Activated CD4-positive, alpha-beta memory T cell treated with anti-CD3 and anti-CD28 coated beads, Interleukin-2, amount 10 ng/mL, durations not matched to agents 7 days and 5 days (primary cell): ENCODE measurements at places on chromosomes 2 and 18. TPM values are rescaled to one million over a fixed set of nuclear protein-coding genes. Genes with fewer than 3 reads are reported as not detected.

DNA sequence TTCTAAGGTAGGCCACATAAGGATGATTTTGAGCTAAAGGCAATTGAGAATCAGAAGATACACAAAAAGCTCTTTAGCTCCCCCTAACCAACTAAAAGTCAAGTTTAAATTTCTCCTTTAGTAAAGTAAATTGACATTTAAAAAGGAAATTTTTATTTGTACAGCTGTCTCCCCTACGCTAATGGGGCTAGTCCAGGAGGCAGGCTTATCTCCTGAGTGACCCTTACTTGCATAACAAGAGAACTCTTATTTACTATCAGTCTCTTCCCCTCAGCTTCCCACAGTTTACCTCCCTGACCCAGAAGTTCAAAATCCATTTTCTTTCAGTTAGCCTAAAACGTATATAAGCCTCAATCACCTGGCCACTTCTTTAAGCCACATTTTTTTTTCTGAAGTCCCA is 1002.8 kb upstream of the NRXN1 start:
- DNase-seq: no peak

GRCh38 chr18:37139876-37140275 is 310.9 kb downstream of the KIAA1328 start:
- DNase-seq: no peak

GRCh38 chr2:206471524-206472062 is 28.3 kb downstream of the ADAM23 start:
- DNase-seq: no peak

GRCh38 chr2:14843507-14844204 is 211.1 kb downstream of the LRATD1 start:
- no peak for DNase-seq

DNA sequence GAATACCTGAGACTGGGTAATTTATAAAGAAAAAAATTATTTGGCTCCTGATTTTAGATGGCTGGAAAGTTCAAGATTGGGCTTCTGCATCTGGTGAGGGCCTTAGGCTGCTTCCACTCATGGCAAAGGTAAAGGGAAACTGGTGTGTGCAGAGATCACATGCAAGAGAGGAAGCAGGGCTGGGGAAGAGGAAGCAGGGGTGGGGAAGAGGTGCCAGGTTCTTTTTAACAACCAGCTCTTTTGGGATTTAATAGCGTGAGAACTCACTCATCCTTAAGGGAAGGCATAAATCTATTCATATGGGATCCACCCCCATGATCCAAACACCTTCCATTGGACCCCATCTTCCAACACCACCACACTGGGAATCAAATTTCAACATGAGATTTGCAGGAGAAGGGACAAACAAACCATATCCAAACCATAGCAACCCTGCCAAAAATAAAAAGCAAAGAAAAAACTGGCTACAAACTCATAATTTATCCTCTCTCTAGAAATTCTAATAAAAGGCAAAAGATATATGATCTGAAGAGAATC is 30.4 kb downstream of the PRKRA start:
- DNase-seq: no peak

DNA sequence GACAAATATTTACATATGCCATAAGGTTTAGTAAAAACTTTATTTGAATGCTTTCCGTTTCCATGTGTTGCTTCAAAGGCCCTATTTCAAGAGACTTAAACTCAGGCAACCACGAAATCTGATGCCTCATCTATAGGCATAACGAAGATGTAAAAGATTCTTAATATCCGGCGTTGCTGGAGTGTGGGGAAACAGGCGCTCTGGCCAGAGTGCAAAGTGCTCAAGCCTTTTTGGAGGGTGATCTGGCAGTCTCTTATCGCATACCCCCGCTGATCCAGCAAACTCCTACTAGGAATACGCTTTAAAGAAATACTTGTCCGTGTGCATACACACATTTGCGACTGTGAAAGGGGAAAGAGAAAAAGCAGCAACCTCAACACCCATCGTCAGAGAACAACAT is 108.8 kb downstream of the NOL10 start:
- DNase-seq: no peak

- DNase-seq: no peak
Measured at GRCh38 chr2:45839508-45840251, 188.2 kb downstream of the PRKCE start.

GRCh38 chr18:63079114-63079513 is 240.5 kb downstream of the BCL2 start:
- DNase-seq: no peak

DNA sequence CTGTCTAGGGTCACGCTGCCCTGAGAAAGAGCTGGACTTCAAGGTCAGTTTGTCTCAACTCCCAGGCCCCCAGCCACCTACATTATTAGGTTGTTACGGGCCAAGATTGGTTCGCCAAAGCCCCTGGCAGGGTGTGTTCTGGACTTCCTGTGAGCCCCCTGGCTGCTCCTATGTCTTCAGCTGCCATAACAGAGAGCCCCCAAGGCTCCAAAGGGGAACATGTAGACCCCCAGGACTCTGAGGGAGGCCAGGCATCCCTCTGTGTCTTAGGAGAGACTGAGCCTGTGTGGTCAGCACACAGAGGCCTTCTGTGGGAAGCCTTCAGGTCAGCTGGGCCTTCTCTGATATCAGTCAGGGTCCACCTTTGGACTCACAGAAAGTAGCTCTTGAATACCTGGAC is 58.3 kb downstream of the INHBB start:
- DNase-seq: no peak

DNA sequence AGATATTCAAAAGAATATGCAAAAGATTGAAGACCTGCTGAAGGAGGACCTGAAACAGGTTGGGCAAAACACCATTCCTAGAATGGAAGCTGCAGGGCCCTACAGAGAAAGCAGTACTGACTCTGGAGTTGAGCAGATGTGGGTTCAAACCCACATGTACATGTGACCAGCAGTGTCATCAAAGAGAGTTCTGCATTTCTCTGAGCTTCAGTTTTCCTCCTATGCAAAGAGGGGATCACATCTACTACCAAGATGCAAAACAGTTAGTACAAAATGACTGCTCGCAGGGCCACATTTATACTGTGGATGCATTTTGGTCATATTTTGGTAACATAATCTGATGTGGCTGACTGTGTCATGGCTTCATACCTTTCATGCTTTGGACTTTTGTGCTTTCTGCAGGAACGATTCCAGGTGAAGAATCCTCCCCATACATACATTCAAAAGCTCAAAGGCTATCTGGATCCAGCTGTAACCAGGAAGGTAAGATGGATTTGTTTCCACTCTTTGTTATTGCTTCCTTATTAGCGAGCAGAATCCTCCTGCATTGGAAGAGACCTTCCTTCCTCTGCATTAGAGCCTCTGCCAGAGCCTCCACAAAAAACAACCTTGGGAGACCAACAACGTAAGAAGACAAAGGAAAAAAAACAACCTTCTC is 174.8 kb downstream of the PRPF40A start:
- no peak for DNase-seq

The RAB6C gene
- total RNA-seq: 0.10 TPM

The FBLN7 gene
- 7.3 TPM for total RNA-seq

The MLPH gene
- not detected for total RNA-seq

The ST6GAL2 gene
- not detected for total RNA-seq

The TDRD15 gene
- 0.05 TPM for total RNA-seq

The SULT1C2 gene
- total RNA-seq: not detected
